HL-60 (cell line): ENCODE measurements at places on chromosomes 2 and 18.

GRCh38 chr2:175430236-175430635 lies 248.7 kb upstream of the ATP5MC3 start:
- DNase-seq = no peak

DNA sequence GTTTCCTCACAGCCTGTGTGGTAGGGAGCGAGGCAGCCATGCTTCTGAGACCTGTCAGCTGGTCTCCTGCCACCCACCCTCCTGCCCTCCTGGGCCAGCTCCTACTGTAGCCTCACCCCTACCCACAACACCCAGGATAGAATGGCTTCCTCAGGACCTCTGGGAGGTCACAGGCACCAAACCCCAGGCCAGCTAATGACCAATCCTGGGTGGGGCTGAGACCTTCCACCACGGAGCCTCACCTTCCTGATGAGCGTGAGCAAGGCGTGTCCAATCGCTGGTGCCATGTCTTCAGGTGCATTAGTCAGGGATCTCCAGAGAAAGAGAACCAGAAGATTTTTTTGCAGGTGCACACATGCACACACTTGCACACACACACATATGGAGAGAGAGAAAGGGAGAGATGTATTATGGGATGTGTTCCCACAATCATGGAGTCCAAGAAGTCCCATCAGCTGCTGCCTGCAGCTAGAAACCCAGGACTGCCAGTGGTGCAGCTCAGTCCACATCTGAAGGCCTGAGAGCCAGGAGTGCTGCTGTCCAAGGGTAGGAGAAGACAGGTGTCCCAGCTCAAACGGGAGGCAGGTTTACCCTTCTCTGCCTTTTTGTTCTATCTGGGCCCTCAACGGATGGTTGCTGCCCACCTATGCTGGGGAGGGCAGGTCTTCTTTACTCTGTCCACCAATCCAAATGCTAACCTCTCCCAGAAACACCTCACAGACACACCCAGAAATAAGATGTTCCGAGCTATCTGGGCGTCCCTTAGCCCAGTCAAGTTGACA lies 70.4 kb upstream of the HDAC4 start:
- no peak for DNase-seq

GRCh38 chr2:109239720-109240119 lies 110.7 kb downstream of the SH3RF3 start:
- no peak for DNase-seq

DNA sequence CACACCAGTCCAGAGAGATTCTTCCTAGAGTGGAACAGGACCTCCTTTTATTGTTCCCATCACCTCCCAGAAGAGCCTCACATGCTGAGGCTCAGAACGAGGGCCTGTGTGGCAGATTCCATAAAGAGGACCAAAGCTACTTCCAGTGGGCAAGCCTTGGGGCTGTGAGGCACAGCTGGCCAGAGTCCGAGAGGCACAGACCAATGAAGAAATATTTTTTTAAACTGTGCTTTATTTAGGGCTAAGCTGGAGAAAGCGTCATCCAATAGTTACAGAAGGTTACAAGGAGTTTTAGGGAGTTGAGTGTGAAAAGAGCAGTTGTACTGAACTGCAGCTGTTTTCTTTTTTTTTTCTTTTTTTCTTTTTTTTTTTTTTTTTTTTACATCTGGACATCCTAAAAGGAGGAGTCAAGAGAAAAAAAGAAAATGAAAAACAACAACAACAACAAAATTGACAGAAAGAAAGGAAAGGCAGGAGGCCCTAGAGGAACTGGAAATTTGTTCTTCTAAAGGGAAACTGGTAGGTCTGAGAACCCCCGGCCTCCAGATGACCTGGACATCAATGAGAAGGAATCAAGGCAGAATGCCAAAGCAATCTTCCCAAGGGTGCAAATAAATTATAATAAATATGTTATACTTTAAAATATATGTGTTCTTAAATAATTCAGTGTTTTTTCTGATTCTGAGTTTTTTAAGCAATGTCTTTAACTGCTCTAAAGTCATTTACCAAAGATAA lies 322.6 kb downstream of the CELF4 start:
- DNase-seq = no peak

GRCh38 chr2:81250270-81250669 lies 945.7 kb upstream of the LRRTM1 start:
- no peak for DNase-seq

DNA sequence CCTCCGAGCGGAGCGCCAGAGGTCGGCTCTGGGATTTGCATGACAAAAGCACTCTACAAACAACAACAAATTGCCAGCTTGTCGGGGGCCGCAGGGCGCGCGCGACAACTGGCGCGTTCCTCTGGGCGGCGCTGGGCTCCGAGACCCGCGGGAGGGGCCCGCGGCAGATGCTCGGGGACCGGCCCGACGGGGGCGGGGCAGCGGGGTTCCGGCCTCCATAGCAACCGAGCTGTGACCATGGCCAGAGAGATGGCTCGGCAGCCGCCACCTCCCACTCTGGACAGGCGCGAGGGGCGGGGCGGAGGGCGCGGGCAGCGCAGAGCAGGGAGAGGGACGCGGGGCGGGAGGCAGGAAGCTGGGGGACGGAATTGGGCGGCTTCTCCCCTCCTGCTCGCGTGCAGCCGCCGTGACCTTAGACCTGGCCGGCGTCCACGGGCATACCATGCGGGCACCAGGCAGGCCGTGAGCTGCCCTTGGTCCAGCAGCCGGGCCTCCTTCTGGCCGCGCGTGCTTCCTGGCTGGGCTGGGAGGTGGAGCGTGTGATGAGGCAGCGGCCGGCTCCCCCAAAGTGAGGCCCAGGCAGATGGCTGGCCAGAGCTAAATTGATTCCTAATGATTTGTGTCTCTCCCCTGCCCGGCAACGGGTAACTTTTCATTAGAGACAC lies 171.5 kb downstream of the CELF4 start:
- DNase-seq = no peak

DNA sequence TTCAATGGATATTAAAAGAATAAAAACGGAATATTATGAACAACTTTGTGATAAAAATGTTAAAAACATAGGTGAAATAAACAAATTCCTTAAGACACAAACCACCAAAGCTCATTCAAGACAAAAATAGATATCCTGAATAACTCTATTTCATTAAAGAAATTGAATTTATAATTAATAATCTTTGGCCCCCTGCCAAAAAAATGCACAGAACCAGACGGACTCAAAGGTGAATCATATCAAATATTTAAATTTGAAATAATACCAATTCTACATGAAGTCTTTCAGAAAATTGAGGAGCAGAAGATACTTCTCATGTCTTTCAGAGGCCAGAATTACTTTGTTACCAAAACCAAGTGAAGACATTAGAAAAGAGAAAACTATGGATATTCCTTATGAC lies 128.3 kb upstream of the KLHL29 start:
- DNase-seq = no peak

DNA sequence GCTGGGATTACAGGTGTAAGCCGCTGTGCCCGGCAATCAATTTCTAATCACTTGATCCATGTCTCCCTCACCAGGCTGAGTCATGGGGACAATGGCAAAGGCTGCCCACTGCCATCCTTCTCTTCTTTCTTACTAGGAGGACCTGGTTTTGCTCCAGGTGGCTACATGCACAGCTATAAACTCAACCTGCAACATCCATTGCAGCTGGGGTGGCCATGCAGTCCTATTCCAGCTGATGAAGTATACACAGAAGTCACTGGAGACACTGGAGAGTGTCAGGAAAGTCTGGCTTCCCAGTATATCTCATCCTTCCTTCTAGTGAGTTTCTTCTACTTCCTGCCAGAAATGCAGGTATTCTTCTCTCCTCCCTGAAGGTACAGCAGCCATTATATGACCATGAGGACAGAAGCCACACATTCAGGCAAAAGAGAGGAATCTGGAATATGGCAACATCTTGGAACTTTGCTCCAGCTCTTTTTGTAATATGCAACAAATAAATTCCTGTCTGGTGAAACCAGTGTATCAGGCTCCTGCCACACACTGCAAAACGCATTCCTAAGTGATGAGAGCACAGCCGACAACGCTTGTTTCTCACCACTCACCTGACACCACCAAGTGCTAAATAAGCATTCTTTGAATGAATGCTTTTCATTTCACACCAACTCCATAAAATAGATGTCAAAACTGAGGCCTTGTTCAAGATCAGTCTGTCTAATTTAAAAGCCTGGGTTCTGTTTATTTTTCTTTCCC lies 32.3 kb downstream of the SCTR start:
- no peak for DNase-seq

DNA sequence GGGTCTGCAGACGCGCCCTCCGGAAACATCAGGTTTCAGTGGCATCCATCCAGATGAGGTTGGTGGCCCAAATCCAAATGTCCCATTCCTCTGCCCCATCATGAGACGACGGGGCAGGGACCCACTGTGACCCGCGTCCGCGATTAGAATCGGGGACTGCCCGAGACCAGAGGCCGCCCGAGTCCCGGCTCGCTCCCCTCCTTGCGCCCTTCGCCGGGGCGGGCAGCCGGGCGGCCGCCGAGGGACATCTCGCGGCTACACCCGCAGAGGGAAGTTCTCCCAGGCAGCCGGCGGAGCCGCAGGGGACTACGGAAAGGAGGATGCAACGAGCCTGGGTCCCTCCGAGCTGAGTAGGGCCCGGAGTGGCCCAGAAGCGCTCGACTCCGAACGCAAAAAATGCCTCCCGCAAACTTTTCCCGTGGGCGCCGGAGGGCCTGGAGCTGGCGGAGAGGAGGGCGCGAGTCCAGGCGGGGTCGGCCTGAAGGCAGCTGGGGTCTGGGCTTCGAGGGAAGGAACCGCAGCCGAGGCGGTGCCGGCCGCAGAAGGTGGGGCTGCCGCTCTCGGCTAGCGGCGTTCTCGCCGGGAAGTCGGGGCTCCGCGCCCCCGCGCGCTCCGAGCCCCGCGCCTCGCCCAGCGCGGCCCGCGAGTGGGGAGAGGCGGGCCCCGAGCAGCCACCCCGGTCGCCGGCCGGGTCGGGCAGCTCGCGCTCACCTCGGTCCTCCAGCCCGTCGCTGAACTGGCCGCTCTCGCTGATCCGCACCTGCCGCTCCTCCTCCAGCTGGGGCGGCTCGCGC lies 580 bp downstream of the TMEM163 start:
- peak; percentile 13 for DNase-seq

GRCh38 chr2:111049792-111050640 lies 70.7 kb upstream of the BCL2L11 start:
- DNase-seq = no peak

- DNase-seq = no peak
Measured at GRCh38 chr18:74570266-74570665, 27.4 kb upstream of the ZNF407 start.

DNA sequence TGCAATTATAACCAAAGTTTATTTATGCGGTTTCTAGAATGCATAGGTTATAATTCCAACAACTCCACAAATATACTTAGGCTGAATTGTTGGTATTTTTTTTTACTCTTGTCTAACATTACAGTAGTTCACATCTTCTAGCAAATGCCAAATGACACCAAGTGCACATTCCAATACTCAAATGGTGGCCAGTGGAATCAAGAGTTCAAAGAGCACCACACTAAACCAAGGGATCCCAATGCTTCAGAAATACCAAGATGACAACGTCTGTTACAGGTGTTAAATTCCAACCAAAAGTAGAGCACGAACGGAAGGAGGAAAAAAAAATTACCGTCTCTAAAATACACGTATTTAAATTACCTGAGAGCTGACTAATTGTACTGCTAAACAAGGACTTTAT lies 136.2 kb downstream of the TMEM247 start:
- DNase-seq = no peak

DNA sequence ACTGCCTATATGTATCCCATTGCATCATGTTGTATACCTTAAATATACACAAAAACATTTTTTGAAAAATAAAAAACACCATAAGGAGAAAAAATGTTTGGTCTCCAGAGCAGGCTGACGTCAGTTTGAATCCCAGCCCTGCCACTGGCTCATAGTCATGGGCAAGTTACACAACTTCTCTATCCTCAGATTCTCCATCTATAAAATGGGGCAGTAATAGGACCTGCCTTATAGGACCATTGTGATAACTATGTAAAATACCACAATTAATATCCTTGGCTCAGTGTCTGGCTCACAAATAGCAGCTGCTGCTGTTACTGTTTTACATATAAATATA lies 135.6 kb downstream of the SMAD7 start:
- no peak for DNase-seq

DNA sequence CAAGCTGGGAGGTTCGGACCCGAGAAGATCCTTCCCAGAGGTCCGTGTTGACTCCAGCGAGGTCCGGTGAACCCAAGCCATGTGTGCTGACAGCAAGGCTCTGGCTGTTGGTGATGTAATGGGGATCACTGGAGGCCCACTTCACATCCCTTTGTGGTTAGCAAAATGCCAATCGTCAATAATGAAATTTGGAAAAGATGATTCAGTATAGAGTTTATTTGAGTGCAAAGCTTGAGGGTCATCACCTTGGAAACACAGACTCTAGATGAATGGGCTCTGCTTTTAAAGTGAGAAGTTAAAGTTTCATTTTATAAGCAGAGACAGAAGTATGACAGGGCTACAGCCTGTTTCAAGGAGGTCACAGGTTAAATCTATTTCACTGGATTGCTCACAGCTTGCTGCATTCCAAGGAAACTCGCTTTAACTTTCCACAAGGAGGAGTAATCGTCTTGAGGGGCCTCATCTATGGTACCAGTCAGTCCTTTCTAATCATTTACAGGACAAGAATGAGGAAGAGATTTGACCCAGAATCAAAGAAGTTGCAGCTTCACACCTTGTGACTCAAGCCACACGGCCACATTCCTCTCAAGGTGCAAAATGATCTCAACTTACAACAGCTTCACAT lies 140.5 kb downstream of the TPO start:
- no peak for DNase-seq

GRCh38 chr2:142880279-142880678 lies 2.8 kb downstream of the KYNU start:
- no peak for DNase-seq

GRCh38 chr18:8399138-8399537 lies 210.1 kb upstream of the RAB12 start:
- DNase-seq = no peak

- DNase-seq = no peak
Measured at GRCh38 chr18:70028734-70029133, 81.1 kb upstream of the CD226 start.

- no peak for DNase-seq
Measured at GRCh38 chr2:98293931-98294687, 52.1 kb upstream of the CNGA3 start.

DNA sequence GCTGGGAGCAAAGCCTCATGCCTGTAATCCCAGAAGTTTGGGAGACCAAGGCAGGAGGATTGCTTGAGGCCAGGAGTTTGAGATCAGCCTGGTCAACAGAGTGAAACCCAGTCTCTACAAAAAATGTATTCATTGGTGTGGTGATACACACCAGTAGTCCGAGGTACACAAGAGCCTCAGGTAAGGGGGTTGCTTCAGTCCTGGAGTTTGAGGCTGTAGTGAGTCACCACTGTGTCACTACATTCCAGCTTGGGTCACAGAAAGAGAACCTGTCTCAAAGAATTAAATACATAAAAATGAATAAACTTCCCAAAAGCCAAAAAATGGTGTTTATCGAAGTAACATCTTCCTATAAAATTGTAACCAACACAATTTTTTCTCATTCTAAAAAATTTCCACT lies 568.1 kb upstream of the LINC00305 start:
- no peak for DNase-seq

- DNase-seq = no peak
Measured at GRCh38 chr2:169509298-169509885, at the start of gene KLHL41. Gene KLHL41, plus strand, starts transcription at chr2:169509702. Its CDS starts 77 bp downstream, at chr2:169509779.

- no peak for DNase-seq
Measured at GRCh38 chr2:204065566-204065965, 129.0 kb downstream of the ICOS start.

GRCh38 chr2:232027530-232027929 lies 66.0 kb downstream of the DIS3L2 start:
- no peak for DNase-seq

GRCh38 chr2:12715258-12716031 lies 1.3 kb upstream of the TRIB2 start:
- DNase-seq = no peak

GRCh38 chr2:76391678-76392077 lies 681.0 kb upstream of the GCFC2 start:
- no peak for DNase-seq

GRCh38 chr18:8841781-8842485 lies 136.6 kb downstream of the MTCL1 start:
- no peak for DNase-seq
